WERI-Rb-1 (cell line): ENCODE measurements at places on chromosomes 11 and 22.

DNA sequence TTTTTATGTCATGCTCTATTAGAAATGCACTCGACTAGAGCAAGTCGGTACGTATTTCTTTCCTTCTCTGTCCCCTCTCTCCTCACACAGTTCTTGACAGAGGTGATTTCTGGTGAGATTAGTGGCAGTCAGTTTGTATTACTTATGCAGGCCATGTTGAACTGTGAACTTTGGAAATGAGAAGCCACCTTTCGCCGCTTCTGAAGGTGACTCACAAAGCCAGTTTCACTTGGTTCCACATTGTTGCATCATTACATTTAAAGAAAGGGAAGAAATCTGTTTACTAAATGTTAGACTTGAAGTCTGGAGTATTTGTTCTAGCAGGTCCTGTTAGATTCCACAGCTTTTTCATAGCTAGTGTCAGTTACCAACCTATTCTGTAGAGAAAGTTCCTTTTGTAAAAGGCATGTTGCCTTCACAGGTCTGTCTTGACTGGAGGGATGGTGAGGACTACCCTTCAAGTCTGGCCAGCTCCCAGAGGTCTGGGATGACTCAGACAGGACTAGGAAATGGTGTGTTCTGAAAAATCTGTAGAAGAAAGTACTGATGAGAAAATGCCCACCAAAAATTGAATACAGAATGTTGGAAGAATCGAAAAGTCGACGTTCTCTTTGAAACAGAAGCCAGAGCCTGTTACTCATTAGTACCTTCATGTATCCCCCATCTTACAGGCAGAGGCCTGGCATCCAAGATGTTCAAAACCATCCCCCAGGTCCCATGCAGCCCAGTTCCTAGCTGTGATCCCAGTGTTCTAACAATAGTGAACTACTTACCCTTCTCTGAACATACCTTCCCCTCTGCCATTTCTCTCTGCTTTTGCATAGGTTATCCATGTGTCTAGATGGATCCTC, 181.4 kb downstream of the DBX1 start:
- no peak for DNase-seq

DNA sequence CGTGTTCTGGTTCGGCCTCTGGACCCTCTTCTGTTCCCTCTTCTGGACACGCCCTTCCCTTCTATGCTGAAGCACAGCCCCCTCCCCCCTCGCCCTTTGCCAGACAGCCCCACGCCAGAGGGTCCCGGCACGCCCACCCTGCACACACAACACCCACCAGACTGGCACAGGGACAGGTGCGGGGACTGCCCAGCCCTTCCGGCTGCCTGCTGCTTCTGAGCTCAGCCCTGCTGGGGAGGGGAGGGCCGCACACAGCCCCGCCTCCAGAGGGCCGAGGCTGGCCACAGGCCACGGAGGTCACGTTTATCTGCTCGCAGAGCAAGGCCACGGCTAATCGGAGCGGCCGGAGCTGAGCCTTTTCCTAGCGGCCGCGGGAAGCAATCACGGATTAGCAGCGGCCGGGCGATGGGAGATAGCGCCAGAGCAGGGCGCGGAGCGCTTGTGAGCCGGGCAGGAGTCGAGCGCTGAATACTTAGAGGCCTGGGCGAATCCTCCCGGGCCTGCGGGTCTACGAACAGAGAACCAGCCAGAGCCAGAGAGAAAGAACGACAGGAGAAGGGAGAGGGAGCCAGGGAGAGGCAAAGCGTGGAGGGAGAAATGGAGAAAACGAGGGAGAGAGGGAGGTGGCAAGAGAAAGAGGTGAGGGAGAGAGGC, 21.5 kb downstream of the OTUB1 start:
- peak; percentile 87 for DNase-seq

- no peak for DNase-seq
These were observed 47.2 kb downstream of the MN1 start for GRCh38 chr22:27754247-27754887.

GRCh38 chr11:74312326-74312725, 886 bp upstream of the P4HA3 start:
- no peak for DNase-seq

- peak; percentile 5 for DNase-seq
These were observed 2.4 kb upstream of the MUC2 start for GRCh38 chr11:1072116-1072820.

GRCh38 chr11:34633990-34634693, 13.2 kb downstream of the EHF start:
- DNase-seq, result no peak

DNA sequence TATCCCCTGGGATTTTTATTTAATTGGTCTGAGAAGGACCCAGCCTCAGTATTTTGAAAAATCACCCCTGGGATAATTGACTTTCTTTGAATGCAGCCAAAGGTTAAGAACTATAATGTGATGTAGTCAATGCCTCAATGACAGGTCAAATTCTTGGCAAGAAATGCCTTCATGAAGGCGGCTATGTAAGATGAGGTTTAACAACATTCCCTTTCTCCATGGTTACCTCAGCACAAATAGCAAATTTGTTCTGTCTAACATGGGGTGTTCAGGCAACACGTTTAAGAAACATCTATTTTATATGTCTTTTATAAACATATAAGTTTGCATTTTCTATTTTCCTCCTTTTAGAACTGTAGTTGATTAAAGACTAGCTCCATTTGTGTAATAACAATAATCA, 5.3 kb downstream of the SLN start:
- no peak for DNase-seq

DNA sequence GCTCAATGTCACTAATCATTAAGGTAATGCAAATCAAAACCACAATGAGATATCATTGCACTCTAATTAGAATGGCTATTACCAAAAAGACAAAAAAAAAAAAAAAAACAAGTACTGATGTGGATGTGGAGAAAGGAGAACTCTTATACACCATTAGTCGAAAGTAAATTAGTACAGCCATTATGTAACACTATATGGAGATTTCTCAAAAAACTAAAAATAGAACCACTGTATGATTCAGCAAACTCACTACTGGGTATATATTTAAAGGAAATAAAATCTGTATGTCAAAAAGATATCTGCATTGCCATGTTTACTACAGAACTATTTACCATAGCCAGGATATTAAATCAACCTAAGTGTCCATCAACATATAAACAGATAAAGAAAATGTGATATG, 265.4 kb upstream of the ARHGAP20 start:
- DNase-seq, result no peak

GRCh38 chr11:126095745-126096144, 33.1 kb upstream of the CDON start:
- DNase-seq, result peak; percentile 28

DNA sequence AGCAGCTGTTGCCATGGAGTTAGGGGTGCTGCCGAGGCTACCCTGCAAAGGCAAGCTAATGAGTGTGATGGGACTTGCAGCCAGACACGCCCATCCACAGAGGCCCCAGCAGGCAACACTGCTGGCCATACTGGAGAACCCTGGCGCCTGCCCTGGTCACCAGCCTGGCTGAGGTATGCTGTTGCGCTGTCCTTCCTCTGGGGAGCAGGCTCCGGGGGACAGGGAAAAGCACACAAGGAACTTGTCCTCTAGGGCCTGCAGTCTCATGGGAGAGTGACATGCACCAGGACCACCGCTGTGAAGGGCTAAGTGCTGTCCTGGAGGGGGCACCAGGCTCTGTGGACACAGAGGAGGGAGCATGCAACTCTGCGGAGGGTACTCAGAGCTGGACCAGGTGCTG, 35.8 kb downstream of the TOM1 start:
- no peak for DNase-seq

GRCh38 chr11:106322106-106322505, 244.6 kb downstream of the AASDHPPT start:
- no peak for DNase-seq

DNA sequence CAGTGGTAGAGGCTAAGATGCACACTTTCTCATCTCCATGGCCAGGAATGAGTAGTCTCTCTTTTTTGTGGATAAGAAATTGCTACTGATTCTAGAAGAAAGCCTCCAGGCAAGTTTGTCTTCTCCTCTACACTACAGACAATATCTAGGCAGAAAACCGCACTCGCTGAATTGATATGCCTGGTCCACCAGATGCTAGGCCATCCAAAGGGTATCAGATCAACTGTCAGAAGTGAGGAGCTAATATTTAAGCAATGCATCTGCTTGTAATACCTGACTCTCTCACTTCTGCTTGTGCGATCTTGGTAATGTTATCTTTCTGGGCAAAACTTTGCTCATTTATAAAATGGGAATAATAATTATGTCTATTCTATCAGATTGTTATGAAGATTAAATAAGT, 45.0 kb downstream of the CASP12 start:
- no peak for DNase-seq

DNA sequence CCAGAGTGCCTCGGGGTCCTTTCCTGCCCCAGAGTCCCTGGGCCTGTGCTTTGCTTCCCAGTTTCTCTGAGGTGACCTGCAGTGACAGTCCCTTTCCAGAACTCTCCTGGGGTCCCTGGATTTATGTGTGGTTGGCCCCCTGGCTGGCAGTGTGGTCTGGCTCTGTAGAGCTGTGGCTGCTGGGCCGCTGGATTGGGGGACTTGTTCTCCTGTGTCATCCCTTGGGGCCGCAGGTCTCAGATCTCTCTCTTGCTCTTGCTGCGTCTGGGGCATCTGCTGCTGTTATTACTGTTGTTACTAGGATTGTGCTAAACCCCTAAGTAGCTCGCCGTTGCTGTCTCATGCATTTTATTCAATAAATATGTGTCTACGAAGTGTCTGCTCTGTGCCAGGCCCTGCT, 31.9 kb downstream of the FAM83F start:
- peak; percentile 44 for DNase-seq

- no peak for DNase-seq
These were observed 4.2 kb upstream of the RPS19BP1 start for GRCh38 chr22:39536711-39537110.

DNA sequence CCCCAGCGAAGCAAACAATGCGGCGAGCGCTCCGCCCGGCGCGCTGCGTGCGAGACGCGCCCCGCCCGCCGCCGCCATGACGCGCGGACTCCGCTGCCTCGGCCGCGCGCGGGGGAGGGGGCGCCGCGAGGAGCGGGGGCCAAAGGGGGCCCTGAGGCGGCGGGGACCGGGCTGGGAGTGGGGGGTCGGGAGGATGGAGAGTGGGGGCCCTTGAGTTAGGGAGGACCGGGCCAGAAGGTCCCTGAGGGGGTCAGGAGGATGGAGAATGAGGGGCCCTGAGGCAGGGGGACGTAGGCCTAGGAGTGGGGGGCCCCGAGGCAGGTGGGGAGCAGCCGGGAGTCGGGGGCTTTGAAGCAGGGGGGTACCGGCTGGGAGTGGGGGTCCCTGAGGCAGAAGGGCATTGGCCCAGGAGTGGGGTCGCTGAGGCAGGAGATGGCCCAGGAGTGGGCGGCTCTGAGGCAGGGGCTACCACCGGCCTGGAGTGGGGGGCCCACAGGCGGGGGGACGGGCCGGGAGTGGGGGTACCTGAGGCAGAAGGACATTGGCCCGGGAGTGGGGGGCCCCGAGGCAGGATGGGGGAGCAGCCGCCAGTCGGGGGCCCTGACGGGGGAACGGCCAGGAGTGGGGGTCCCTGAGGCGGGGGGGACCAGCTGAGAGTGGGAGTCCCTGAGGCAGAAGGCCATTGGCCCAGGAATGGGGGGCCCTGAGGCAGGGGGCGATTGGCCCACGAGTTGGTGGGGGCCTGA, at the start of gene BRD1:
Gene BRD1, minus strand, starts transcription at position 21 of the 746 bp plus-strand sequence. CDS start 3,556 bp downstream, outside the sequence.
- peak; percentile 29 for DNase-seq

- no peak for DNase-seq
These were observed 107.7 kb upstream of the B3GAT1 start for GRCh38 chr11:134519788-134520187.

DNA sequence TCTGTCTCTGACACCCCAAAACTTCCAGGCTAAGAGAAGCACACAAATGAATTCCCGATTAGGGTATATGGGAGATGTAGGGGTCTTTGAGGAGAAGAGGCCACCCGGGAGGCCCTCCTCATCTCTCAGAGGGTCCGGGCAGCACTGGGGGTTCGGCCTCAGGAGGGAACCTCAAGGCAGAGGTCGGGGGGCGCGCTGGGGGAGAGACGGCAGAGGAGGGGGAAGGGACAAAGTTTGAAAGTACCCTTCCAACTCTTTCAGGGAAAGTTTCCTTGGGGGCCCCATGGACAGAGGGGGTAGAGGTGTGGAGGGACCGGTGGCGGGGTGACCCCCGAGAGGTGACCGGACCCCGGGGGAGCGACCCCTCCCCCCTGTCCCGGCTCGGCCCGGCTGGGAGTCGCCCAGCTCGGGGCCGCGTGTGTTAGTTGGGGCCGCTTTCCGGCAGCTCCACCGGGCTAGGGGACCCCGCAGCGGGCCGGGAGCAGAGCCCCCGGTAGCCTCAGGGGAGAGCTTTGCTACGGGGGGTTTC, 3.3 kb upstream of the GCAT start:
- no peak for DNase-seq

DNA sequence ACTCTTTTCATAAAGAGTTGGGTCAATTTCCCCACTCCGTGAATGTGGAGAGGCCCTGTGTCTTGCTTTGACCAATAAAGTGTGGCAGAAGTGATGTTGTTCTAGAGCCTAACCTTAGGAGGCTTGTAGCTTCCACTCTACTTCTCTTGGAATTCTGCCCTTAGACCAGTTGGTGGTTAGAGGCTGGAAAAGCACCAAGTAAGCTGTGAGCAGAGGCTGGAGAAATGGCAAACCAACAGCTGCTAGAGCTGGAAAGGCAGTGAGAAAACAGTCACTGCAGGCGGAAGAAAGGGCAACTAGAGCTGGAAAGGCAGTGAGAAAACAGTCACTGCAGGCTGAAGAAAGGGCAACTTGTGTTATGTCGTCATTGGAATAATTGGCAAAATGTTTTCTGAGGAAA, 29.8 kb upstream of the MSANTD2 start:
- no peak for DNase-seq

GRCh38 chr22:27439131-27439530, 362.4 kb downstream of the MN1 start:
- no peak for DNase-seq

- no peak for DNase-seq
These were observed at the start of gene SLC43A1 for GRCh38 chr11:57515332-57516060. SLC43A1 (minus strand) TSS chr11:57515702; CDS start chr11:57514111, 1,591 bp downstream.

GRCh38 chr11:95568281-95568680, 221.3 kb downstream of the FAM76B start:
- no peak for DNase-seq

DNA sequence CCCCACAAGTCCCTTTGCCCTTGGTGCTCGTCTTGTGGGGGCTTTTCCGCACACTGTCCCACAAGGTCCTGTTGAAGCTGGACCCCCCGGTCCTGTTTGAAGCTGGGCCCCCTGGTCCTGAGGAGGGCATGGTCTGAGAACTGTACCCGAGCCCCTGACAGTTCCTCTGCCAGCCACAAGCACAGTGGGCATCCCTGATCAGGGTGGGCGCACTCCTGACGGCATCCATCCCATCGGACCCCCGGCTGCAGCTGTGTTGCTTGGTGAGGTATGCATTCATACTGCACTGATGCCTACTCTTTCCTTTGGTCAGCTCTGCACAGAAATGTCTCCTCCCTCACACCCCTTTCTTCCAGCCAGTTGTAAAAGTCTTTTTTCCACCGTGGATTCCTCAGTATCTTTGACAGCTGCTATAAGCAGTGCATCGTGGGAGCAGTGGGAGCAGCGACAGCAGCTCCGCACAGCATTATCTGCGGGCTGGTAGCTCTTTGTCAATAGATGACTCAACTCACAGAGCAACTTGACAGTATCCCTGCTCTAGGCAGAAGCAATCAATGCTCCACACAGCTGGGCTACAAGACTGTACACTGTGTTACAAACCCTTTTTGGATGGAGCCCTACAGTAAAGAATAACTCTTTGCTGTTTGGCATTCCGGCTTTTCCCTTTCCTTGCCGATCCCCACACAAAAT, 1030.8 kb upstream of the CCDC90B start:
- no peak for DNase-seq

- no peak for DNase-seq
These were observed 532.8 kb downstream of the OPCML start for GRCh38 chr11:132999516-132999915.

GRCh38 chr11:122756417-122756816, 81.9 kb upstream of the CRTAM start:
- DNase-seq, result no peak

- DNase-seq, result peak; percentile 35
These were observed 61.3 kb downstream of the DENND5A start for GRCh38 chr11:9203691-9204311.
